ENCODE measurements at places on chromosomes 6 and 20.

DNA sequence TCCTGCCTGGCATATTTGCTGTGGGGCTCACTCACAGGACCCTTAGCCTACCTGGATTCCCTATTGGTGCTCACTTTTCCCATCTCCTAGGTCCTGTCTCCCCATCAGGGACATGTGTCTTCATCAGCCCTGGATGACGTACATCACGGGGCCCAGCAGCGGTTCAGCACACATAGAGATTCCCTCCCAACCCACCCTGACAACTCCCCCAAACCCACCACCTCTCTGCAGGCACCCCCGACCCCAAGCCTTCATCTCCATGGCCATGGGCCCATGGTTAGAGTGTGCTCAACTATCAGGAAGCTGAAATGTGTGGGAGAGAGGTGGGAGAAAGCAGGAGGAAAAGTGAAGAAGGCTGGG, 25.4 kb upstream of the SPDEF start:
- DNase-seq: no peak

- DNase-seq: no peak
These were observed 147.6 kb upstream of the FAM83B start for GRCh38 chr6:54698974-54699373.

DNA sequence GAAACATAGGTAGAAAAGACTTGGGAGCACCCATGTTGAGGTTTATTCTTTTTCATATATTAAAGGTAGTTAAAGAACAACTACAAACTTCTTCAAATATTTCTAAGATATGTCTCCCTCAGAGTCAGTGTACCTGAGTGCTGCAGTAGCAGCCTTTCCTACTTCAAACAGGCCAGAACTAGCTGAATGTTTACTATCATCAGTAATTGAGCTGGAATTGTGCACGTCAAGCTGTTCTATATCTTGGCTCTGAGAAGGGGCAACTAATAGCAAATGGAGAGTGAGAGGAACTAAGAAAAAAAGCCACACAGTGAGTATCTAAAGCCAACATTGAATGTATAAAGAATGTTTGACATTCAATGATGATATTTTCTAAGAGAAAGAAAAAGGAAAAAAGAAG, 21.7 kb downstream of the MTCL3 start:
- DNase-seq: no peak

GRCh38 chr20:3785240-3786125, 1.1 kb downstream of the CENPB start:
- DNase-seq: no peak
